ENCODE measurements at places on chromosomes 1 and 21.

DNA sequence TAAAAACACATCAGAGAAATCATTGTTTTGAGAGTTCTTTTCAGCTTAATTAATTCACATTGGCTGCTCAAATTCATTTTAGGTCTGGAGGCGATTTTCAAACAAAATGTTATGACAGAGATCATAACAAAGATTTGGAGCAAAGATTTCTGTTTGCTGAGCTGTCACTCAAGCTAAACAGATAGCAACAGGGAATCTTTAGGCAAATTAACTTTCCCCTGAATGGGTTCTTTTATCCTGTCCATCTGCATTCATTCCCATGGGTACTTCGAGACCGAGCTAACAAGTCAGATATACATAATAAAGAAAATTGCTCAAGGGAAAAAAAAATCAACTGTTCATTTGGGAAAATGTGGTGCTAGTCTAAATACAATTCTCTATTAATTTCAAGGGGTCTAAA, 30.2 kb upstream of the CA6 start:
- no peak for DNase-seq

GRCh38 chr1:66197785-66198184, 336.2 kb upstream of the SGIP1 start:
- DNase-seq: no peak

DNA sequence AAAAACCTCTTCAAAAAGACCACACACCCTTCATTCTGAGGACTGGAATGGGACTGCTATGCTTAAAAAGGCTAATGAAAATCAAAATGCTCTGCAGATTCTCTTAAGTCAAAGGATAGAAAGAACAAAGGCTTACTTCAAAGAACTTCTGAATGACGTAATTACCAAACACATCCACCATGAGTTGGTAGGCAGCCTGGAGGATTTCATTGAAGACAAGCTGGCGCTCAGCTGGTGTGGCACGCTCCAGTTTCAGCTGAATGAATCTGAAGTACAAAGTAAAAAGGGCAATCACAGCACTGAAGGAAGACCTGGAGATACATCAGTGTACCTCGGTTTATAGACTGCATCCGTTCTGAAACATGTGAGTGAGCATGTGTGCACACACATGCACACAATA, 43.5 kb upstream of the SDC3 start:
- DNase-seq: no peak

GRCh38 chr1:238753252-238753651, 633.1 kb upstream of the CHRM3 start:
- no peak for DNase-seq

DNA sequence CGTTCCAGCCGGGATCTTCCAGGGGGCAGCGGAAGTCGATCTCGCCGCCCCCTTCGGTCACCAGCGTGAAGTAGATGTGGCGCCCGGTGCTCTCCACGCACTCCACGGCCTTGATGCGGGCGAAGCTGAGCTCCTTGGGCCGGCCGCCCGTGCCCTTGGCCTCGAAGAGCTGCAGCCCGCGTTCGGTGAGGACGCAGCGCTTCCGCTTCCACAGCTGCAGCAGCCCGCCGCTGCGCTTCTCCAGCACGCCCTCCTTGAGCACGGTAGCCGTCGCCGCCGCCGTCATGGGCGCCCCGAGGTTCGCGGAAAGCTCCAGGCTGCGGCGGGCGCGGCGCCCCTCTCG, 516 bp downstream of the PHLDA3 start:
- no peak for DNase-seq

DNA sequence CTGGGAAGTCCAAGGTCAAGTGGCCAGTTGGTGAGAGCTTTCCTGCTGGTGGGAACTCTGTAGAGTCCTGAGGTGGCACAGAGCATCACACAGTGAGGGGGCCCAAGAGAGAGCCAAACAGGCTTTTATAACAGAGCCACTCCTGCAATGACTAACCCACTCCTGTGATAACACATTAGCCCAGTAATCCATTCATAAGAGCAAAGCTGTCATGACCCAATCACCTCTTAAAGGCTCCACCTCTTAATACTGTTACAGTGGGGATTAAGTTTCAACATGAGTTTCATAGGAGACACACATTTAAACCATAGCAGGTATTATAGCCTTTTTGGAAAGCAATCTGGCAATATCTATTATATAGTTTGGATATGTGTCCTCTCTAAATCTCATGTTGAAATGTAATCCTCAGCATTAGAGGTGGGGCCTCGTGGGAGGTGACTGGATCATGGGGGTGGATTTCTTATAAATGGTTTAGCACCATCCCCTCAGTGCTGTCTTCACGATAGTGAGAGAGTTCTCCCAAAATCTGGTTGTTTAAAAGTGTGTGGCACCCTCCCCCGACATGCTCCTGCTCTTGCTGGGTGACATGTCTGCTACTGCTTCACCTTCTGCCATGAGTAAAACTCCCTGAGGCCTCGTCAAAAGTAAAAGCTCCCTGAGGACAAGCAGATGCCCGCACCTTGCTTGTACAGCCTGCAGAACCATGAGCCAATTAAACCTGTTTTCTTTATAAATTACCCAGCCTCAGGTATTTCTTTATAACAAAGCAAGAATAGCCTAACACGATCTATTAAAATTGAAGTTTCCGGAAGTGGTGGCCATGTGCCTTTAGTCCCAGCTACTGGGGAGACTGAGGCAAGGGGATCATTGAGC, 64.5 kb downstream of the CD58 start:
- DNase-seq: no peak

GRCh38 chr21:41726970-41727783, 39.7 kb downstream of the RIPK4 start:
- DNase-seq: no peak

DNA sequence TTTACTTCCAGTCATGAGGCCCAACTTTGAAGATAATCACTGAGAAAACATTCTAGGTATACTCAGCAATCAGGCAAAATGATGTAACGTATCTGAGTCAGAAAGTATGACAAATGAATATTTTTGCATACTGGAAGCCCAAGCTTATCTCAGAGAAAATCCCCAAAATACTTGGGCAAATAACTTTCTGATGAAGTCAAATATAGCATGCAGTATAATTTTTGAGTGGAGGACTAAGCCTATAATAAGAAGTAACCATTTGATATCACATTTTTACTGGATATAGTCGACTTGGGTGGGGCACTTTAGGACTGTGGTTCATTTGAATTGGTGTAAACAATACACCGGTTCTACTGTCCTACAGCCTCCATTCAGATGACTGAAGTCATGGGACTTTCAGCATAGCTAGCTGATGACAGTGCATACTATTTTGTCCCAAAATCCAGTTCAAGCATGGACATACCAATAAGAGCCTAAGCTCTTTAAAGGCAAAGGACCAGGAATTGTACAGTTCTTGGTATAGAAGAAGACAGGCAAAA, 2.3 kb upstream of the GADD45A start:
- DNase-seq: no peak

GRCh38 chr1:33074193-33074945, 6.6 kb upstream of the AZIN2 start:
- no peak for DNase-seq

Measured in type B pancreatic cell (in vitro differentiated cells).